Ammon's horn (tissue), 1 donor: ENCODE measurements at places on chromosomes 2 and 18.

GRCh38 chr18:45014047-45014501 is 333.4 kb downstream of the SETBP1 start:
- DNase-seq: peak; percentile 40

DNA sequence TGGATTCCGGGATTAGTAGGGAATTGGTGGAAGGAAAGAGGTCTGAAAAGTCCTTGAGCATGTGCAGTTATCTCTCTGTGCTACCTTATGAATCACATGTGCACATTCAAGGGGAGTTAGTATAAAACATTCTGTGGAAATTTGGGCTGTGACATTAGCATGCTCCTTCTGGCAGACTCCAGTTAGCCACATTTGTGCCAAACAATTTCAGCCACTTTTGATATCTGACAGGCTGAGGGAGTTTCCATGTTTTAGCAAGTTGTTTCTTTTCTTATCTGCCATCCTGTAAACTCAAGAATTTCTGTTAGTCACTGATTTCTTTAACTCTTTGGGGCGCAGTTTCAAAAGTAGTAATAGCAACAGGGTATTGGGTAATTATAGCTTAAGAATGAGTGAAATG is 28.3 kb upstream of the GYPC start:
- no peak for DNase-seq

DNA sequence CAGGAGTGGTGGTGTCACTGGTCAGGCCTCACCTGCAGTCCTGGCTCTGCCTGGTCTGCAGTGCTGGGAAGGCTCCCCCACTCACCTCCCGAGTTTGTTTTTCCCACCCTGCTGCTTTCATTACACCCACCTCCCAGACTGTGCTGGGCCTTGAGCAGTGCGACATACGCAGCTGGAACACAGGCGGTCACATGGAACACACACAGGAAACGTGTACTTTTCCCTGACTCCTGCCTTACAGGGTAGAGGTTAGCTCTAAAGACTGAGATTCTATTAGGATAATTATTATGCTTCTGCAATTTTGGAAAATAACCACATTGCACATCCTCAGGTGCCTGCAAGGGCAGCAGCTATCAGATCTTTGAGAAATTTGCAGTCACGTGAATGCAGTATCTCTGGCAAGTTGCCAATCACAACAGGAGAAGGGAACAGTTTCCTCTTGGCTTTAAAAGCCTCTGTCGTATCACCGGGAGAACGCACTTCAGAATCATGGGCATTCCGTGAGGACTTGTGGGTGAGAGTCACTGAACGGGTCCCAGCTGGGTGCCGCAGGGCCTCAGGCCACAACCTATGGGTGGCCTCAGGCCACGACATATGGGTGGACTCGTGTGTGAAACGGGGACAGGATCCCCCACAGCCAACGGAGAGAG is 136.5 kb downstream of the ZNF236 start:
- no peak for DNase-seq

GRCh38 chr2:210310550-210310949 is 4.4 kb downstream of the MYL1 start:
- DNase-seq: no peak

DNA sequence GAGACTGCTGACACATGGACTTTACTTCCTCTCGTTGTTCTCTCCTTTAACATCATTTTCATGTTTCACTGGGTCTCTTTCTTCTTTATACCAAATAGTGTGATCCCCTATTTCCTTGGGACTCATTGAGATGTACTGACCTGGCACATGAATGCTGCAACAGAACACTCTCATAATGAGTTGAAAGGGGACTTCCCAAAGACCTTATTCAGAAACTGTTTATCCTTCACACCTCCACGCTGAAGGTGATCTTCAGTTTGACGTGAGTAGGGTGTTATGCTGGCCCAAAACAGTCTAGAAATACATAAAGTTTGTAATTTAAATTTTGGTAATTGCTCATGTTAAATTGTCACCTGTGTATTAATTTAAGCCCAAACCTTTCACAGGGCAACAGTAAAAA is 1096.8 kb upstream of the GYPC start:
- no peak for DNase-seq

DNA sequence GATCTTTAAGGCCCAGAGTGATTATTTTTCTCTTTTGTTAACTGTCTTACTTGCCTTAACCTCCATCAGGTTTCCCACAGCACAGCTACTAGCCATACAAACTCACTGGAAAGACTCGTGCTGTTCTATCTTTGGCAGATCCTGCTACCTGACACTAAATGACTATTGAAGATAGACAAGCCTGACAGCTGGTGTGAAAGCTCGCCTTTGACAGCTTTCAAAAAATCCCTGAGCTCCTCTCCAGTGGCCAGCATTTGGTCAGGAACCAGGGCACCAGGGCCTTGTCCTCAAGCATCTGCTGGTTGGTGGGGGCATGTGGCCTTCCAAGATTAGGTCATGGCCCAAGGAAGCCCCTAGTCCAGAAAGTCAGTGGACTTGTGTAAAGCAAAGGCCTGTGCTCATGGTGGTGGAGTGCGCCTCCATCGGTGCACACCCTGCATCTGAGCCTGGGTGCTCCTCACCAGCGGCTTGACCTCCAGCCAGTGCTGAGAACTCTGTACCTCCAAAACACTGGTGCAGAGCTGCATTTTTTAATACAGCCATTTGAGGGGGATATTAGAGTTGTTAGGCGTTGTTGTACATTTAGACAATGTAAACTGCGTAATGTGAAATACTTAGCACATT is 158.5 kb downstream of the NCK2 start:
- no peak for DNase-seq

GRCh38 chr18:76455003-76455676 is 39.9 kb downstream of the ZNF516 start:
- DNase-seq: no peak

- DNase-seq: no peak
Observed at GRCh38 chr2:12211326-12212175, 465.1 kb downstream of the LPIN1 start.

GRCh38 chr2:199798831-199799580 is 52.0 kb downstream of the FTCDNL1 start:
- DNase-seq: peak; percentile 88

- DNase-seq: no peak
Observed at GRCh38 chr2:176202491-176202890, 14.0 kb downstream of the HOXD1 start.

- DNase-seq: no peak
Observed at GRCh38 chr2:126803434-126803775, 95.3 kb upstream of the TEX51 start.

- DNase-seq: peak; percentile 16
Observed at GRCh38 chr18:38651736-38652135, 1086.1 kb upstream of the CELF4 start.

- no peak for DNase-seq
Observed at GRCh38 chr2:171521361-171522051, 768 bp upstream of the CYBRD1 start.

DNA sequence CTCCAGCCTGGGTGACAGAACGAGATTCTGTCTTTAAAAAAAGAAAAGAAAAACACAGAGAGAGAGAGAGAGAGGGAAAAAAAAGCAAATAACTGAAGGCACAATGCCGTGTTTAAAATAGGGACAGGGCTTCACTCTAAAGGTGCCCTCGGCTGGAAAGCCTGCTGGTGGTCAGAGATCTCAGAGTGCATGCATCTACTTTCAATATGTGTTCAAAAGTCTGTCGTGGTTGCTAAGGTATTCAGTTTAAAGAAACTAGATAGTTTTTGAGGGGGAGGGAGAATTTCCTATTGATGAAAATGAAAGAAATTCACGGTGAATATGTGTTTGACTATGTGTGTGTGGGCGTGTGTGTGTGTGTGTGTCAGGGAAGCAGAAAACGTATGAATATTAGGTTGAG is 11.0 kb upstream of the CBLN2 start:
- no peak for DNase-seq

DNA sequence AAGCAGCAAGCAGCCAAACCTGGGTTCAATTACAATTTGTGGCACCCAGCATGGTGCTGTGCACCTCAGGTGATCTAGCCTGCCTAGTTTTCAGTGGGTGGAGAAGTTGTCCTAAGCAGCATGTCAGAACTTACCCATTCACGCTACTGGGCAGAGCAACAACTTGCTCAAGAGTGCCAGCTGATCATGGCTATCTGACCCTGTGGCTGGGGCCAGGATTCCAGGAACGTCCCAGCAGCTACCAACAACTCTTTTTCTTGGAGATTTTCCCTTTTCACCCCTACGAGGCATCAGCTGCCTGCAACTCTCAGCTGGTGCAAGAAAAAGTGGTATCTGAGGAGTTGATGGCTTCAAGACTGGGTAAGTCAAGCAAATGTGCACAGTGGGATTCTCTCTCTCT is 83.5 kb downstream of the SH3YL1 start:
- no peak for DNase-seq

DNA sequence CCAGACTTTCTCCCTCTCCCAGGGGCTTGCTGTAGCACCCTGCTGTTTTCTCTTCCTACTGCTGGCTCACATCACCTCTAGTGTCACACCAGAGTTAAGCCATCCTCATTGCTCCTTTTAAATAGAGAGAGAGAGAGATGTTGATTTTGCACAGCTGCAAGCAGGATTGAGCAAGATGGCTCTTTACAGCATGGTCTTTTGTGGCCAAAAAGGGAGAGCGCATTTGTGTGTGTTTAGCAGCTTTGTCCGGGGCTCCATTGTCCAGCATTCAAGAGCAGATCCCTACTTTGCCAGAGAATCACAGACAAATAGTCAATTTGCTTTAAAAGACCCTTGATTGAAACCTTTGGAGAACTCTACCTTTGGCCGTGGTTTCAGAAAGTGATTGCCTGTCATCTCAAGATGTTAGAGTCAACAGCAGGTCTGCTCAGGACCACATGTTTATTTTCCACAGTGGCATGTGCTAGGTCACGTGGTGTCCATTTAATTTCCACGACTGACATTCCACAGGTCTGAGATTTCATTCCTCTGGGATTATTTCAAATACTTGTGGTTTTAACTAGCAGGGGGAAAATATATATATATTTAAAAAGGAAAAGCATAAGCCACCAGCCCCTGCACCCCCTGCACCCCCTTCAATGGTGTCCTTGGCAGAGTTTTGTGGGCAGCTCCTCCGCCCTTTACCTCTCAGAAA is 359.9 kb upstream of the SLC14A2 start:
- no peak for DNase-seq

DNA sequence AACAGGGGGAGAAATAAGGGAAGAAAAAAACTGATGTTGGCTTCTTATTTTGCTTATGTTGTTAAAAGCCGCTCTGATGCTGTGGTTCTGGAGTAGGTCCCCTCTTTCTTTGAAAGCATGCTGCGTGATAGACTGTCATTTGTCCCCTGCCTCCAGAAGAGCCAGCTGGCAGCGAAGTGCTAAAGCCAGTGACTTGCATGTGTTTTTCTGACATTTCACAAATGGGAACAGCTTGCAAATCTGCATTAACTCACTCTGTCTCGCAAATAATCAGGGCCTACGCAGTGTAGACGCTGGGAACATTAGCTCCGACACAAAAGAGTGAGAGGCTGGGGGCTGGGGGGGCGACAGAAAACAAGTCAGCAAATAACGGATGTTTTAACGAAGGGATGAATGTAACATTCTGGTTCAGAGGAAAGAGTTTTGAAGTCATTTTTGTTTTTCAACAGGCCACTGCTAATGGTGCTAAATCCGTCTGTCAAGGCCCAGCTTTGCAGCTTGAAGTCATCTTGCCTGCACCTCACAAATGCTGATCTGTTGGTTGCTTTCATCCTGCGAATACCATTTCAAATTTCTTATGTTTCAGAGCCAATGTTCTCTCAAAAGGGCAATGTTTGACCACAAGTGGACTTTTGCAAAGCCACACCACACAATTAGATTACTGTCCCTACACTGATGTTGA is 68.8 kb upstream of the PIK3C3 start:
- peak; percentile 47 for DNase-seq
